ENCODE measurements at places on chromosomes 1 and 21.

DNA sequence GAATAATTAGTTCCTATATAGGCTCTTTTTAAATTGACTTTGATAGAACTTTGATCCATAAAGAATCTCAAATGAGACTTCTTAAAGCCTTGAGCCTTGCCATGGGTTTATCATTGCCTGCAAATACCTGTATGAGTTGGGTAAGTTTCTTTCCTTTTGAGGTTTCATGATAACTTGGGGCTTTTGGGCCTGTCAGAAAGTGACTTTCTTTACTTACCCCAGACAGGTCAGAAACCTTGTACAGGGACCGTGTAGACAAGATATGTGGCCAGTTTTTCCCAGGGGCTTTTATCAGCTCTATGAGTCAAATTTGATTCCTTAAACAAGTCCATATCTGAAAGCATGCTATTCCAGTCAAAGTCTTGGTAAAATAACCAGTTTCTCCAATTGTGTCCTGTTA, 17.3 kb downstream of the KCTD3 start:
- DNase-seq = no peak

- DNase-seq = no peak
Measured at GRCh38 chr1:236027104-236027503, 37.8 kb downstream of the NID1 start.

DNA sequence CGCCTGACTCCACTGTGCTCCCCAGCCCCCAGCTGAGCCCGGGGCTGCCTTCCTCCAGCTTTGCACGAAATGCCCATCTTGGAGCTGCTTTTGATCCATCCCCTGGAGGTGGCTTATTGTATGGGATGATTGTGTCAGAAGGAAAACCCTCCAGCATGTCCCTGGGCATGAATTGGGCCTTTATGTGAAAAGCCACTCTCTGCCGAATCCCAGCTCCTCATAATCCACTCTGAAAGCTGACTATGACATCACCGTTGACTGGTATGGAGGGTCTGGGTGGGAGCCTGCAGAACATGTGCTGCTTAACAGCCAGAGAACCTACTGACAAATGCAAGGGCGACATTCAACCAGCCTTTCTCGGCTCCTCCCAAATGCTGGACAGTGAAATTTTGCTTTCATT, 74.6 kb downstream of the NENF start:
- DNase-seq = no peak

- no peak for DNase-seq
Measured at GRCh38 chr1:98839840-98840239, 164.8 kb downstream of the PLPPR5 start.

GRCh38 chr1:30728340-30728739, 5.0 kb upstream of the MATN1 start:
- no peak for DNase-seq

DNA sequence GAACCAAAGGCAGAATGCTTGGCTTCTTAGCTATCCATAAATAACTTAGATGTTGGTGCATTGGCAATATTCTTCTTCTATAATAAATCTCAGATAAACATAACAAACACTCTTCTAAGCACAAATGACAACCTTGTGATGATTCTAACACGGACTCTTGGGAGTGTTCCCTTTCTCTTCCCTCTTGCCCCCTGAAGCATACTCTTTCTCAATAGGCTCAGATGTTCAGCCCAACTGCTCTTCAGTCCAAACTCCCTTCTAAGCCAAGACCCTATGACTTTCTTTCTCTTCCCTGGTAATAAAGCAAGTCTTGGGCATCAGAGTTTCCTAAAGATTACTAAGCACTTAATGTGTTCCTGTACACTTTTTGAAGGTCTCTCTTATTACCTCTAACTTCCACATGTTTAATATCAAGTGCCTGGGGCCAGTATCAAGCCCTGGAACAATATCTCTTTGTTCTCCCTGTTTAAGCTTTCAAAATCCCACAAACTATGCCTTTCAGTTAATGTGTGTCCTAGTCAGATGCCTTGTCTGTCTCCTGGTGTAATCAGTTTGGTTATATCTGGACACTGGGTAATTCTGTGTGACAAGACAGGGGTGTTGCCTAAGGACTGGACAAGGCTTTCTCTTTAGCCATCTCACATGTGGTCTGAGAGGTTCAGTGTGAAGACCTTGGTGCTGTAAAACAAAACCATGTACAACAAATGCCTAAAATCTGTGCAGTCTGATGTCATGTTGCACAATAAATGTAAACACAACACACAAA, 92.9 kb upstream of the IVNS1ABP start:
- no peak for DNase-seq

GRCh38 chr1:67639361-67639760, 45.6 kb upstream of the GADD45A start:
- no peak for DNase-seq

DNA sequence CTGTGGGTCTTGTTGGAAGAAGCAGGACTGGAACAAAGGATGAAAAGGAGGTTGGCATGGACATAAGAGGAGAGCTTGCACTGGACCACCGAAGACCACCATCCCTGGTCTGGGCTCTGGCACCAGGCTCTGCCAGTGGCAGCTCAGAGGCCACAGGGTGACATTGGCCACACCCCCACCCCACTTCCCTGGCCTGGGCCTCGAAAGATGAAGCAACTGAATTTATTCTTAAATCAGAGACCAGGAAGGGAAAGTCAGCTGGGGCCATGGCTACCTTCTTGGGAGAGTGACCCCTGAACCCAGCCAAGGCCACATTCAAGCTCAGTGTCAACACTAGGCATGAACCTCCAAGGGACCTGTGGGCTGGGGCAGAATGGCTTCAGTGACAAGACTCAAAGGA, 4.0 kb downstream of the KLHDC7A start:
- DNase-seq = no peak

GRCh38 chr1:232114985-232115384, 488.4 kb downstream of the DISC1 start:
- no peak for DNase-seq

GRCh38 chr1:177043597-177043996, 120.9 kb downstream of the ASTN1 start:
- DNase-seq = no peak

GRCh38 chr1:232260861-232261260, 369.1 kb downstream of the SIPA1L2 start:
- DNase-seq = no peak

GRCh38 chr1:165747632-165748447, 20.8 kb downstream of the TMCO1 start:
- DNase-seq = no peak

- no peak for DNase-seq
Measured at GRCh38 chr1:88661188-88661587, 22.9 kb upstream of the PKN2 start.

GRCh38 chr1:171258943-171259342, 10.6 kb downstream of the FMO1 start:
- no peak for DNase-seq

DNA sequence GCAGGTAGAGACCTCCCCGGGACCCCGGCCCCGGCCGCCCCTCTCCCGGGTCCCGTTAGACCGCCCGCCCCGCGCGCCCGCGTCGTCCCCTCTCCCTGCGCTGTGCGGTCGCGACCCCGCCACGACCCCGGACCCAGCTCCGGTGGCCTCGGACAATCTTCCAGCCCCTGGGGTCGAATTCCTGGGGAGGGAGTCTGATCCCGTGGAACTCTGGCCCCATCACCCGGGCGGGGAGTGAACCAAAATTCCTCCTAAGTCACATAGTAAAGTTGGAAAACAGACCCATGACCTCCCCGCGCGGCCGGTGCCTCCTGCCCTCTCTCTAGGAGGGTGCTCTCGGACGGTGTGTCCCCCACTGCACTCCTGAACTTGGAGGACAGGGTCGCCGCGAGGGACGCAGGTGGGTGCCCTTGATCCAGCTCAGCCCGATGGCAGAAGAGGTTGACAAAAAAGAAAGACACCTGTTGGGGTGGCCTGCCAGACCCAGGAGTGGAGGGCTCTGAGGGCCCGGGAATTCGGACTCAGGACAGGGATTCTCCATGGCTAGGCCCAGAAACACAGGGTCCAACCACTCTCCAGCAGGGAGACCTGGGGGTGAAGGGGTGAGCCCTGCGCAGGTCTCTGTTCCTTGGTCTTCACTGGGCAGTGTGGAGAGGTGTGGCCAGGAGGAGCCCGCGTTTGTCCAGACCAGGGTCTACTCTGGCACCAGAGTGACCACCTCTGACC, 451 bp downstream of the ADAMTSL4 start:
- no peak for DNase-seq

- no peak for DNase-seq
Measured at GRCh38 chr1:20031836-20032235, 38.2 kb upstream of the PLA2G5 start.

- DNase-seq = no peak
Measured at GRCh38 chr1:156463874-156464273, 36.7 kb downstream of the MEF2D start.

GRCh38 chr1:184889902-184890301, 84.4 kb downstream of the NIBAN1 start:
- no peak for DNase-seq

GRCh38 chr1:220224611-220225124, 47.6 kb downstream of the RAB3GAP2 start:
- no peak for DNase-seq

DNA sequence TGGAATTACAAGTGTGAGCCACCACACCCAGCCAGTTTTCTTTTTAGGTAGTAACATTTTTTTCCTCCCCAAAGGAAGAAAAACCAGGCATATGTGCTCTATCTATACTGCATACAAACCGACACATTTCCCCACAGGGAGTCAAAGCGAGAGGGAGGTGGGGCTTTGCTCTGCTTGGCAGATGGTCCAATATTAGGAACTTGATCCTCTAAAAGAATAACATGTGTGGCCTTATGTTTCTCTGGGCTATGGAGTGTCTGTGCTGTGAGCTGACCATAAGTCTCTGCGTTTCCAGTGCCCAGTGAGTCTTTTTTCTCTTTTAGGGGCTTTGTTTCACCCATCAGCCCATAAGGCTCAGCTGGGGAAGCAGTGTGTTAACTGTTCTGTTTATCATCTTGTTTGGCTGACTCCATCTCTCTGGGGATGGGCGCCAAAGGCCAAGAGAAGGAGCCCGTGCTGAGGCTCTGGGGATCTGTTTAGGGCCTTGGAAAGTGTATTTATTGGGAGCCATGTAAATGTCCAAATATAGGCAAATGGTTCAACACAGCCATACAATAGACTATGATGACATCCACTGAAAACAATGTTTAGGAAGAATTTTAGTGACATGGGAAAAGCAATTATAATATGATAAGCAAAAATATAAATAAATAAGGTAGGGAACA, 20.2 kb downstream of the LMOD1 start:
- no peak for DNase-seq

GRCh38 chr1:155910621-155911121, 478 bp downstream of the RIT1 start:
- no peak for DNase-seq

- DNase-seq = no peak
Measured at GRCh38 chr1:46489638-46490405, at the start of gene DMBX1. TSS of gene DMBX1 (plus strand) at chr1:46489836. CDS start at chr1:46507011, 17,175 bp downstream.

GRCh38 chr1:174322202-174322862, 125.4 kb upstream of the GPR52 start:
- DNase-seq = no peak

GRCh38 chr1:9153152-9153551, 24.2 kb upstream of the GPR157 start:
- no peak for DNase-seq

GRCh38 chr1:163692266-163692665, 370.5 kb downstream of the NUF2 start:
- no peak for DNase-seq

DNA sequence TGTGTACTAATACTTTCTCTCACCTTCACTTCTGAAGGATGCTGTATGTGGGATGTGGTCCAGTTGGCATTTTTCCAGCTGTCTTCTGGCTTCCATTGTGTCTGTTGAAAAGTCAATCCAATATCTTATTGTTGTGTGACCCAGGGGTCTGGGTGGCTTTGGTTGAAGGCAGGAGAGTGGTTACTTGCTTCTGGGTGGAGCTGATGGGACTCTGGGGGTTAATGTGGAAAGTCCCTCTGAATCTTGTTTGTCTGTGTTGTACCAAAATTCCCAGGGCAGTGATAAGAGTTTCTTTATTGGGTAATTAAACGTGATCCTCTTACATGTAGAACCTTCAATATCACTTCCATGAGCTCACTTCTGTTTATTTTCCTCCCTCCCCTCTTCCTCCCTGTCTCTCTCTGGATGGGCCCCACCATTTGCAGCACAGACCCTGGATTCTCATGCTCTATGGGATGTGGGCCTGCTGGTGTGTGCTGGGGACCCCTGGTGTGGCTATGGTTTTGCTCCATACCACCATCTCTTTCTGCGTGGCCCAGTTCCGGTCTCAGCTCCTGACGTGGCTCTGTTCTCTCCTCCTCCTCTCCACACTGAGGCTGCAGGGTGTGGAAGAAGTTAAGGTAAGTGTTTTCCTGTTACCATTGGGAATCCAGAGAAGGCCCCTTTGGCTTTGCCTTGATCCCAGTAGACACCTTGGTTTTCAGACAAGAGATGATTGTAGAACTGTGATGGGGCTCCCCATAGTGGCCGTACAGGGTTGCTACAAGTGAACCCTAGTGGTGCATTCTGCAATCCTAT, 71.5 kb downstream of the HHAT start:
- DNase-seq = peak; percentile 12

- DNase-seq = no peak
Measured at GRCh38 chr1:208917723-208918122, 665.8 kb upstream of the CAMK1G start.

GRCh38 chr1:59061876-59062275, 235.0 kb upstream of the FGGY start:
- no peak for DNase-seq

DNA sequence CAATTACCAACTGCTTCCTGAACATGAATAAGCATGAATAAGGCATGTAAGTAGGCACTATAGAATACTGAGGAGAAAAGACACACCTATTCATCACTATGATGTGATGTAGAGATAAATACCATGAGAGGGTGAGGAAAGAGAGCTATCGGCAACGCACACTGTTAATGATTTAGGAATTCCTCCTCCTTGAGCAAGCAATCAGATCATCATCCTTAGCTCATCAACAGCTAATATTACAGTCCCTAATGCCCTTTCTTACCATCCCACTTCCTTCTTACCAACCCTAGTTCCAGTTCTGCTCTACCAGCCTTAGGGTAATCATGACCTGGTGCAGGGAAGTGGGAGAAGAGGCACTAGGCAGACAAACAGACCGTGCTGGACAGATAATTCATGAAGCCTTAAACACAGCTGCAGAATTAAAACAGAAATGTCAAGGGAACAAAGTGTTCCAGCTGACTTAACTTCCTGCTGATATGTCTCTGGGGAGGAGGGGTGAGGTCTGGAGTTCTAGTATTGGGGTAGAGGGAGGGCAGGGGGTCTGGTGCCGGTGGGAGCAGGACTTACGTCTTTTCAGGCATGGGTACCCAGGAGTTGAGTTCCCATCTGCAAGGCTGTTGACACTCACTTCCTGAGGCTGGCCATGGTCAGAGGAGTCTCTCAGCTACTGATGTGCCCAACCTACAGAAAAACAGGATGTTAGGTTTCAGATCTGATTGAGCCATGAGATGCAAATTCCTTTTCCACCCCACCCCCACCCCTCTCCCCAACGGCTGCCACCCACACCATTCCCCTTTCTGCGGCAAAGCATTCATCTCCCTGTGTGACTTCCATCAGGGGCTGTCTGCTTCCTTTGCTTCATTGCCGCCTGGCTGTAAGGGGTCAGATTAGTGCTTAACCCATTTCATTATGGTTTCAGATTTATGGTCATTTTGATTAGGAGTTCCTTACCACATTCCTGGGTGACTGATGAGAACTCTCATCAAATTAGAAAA, 12.6 kb upstream of the RCSD1 start:
- no peak for DNase-seq

GRCh38 chr1:83760226-83761021, 238.5 kb downstream of the TTLL7 start:
- no peak for DNase-seq
